ENCODE measurements at places on chromosomes 7 and 10.

GRCh38 chr7:67391168-67391567 is 394.5 kb downstream of the TYW1 start:
- no peak for DNase-seq

- no peak for DNase-seq
Measured at GRCh38 chr10:127135844-127136577, 60.4 kb downstream of the INSYN2A start.

- peak; percentile 28 for DNase-seq
Measured at GRCh38 chr7:129824291-129825208, 128.2 kb downstream of the UBE2H start.

DNA sequence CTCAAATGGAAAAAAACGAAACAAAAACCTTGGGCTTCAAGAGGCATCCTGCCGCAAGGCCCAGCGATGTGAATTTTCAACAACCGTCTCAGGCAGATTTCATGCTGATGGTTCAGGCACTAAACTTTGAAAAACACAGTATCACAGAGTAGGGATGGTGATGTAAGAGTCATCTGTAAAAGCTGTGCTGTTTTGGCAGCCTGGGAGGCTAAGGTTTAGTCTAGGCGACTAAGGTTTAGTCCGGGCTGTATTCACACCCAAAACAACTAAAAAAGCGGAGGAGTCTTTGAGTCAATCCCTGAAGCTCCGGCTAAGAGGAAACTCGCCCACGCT is 420 bp upstream of the MINPP1 start:
- DNase-seq: no peak

GRCh38 chr10:79400146-79401004 is 45.0 kb downstream of the ZCCHC24 start:
- peak; percentile 52 for DNase-seq

DNA sequence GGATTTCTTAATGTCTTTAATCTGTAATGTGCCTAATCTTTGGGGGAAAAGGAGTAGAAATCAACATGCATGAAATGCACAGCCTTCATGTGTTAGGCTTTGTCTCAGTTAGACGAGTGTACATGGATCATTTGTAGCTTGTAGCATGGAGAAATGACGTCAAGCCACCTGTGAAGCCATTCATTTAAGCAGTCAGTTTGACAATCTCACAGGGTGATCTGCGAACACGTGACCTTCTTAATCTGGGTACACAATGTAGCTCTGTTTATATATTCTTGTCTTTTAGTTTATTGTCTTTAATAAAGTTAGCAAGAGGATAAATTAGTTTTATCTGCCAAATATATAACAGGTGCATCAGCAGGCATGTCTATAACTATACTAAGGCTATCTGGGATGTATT is 351.9 kb upstream of the LRGUK start:
- DNase-seq: no peak

DNA sequence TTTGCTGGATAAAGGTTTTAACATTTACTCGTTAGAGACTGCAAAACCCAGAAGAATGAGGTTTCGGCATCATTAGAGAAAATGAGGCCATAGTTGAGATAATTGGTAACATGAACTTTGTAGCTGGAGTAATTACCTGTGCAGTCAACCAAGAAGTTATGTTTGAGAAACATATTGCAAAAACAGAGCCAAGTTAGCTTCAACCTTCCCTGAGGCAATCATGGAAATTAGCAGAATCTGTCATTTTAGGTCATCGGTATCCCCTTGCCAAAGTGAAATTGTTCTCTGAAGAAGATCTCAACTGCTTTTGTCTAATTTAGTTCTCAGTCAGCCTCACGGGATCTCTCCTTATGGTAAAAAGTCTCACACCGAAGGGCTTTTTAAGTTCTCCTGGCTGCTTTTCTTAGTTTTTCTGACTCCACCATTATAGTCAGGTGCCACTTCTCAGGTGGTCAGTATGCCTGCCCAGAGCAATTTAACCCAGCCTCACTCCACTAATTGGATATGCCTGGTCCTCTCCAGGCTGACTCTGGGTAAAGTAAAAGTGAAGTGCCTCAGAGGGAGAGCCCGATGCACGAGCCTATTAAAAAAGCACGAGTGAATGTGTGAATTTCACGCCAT is 52.5 kb downstream of the NRCAM start:
- no peak for DNase-seq

DNA sequence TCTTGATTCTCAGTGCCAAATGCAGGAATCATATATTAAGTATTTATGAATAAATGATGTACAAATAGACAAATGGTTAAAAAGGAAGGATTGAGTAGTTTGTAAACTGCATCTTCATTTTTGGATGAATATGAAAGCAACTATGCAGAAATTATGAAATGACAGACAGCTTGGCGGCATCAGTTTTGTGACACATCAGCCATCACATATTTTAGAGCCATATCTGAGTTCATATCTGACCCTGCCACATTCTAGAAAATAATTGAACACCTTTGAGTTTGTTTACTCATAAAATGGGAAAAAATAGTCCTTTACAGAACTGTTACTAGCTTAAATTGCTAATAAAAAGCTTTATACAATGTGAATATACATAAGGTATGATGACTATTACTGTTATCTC is 448.2 kb downstream of the KIF20B start:
- no peak for DNase-seq

DNA sequence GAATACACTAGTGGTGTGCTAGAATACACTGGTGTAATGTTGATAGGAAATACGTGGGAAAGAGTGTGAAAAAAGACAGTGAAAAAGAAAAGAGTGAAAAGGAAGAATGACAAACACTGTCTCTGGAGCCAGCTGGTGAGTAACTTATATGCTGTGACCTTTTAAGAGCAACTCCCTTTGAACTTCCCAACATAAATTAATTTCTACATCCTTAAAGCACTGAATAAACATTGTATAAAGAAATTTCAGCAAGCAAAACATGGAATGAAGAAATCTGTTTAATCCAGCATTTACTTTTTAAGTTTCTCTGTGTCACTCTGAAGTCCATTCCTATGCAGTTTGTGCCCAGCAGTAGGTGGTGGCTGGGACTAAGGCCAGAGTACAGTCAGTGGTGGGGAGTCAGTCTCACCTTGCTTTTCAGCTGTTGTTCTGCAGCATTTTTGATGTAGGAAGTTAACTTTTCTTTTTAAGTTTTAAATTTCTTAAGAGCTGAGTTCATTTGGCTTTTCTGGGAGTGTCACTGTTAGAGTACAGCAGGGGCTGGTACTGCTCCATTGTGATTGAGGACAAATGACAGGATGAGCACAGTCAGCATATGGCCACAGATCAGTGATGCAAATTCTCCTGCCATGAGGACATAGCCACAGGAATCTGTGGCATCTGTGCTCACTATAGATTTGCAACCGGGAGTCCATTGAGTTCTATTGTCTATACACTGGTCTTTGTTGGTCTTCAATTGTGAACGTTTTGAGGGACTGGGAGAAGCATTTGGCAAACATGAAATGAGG is 321.8 kb downstream of the ZNF248 start:
- DNase-seq: no peak

GRCh38 chr7:100093498-100093897 is 4.7 kb downstream of the COPS6 start:
- DNase-seq: no peak

GRCh38 chr10:133264461-133264860 is 12.2 kb downstream of the ADAM8 start:
- DNase-seq: no peak

GRCh38 chr7:22001345-22002004 is 55.8 kb upstream of the CDCA7L start:
- DNase-seq: peak; percentile 39

DNA sequence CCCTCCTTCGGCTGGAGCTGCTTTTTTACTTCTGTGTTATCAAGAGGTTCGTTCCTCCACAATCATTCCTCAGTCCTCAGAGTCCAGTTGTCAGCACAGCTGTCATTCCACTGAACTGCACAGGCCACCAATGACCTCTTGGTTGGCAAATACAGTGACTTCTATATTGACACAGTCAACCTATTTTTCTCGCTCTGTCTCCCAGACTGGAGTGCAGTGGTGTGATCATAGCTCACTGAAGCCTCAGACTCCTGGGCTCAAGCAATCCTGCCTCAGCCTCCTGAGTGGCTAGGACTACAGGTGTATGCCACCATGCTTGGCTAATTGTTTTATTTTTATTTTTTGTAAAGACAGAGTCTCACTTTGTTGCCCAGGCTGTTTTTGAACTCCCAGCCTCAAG is 27.7 kb downstream of the CRCP start:
- no peak for DNase-seq

- DNase-seq: no peak
Measured at GRCh38 chr10:12839941-12840611, 161.4 kb downstream of the CCDC3 start.

DNA sequence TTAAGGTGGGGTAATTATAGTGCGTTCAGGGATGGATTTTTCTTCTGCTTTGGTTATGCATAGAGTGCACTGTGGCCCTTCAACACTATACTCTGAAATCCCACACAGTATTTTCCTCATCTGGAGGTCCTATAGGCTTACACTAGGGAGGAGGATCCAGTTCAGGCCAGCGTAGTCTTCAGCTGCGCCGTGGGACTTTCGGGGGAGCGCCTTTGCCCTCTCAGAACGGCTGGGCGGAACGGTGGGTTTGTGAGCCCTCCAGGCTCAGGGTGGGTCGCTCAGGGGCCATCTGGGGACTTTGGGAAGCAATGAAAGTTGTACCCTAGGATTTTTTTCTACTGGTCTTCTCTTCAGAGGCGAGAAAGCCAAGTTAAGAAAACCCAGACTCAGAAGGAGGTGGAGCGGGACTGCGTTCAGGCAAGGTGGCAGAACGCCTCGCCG is 652 bp upstream of the VPS26A start:
- peak; percentile 5 for DNase-seq

- DNase-seq: no peak
Measured at GRCh38 chr7:1383398-1384112, 75.7 kb downstream of the MICALL2 start.

GRCh38 chr7:106068538-106068961 is 43.6 kb downstream of the SYPL1 start:
- DNase-seq: no peak

DNA sequence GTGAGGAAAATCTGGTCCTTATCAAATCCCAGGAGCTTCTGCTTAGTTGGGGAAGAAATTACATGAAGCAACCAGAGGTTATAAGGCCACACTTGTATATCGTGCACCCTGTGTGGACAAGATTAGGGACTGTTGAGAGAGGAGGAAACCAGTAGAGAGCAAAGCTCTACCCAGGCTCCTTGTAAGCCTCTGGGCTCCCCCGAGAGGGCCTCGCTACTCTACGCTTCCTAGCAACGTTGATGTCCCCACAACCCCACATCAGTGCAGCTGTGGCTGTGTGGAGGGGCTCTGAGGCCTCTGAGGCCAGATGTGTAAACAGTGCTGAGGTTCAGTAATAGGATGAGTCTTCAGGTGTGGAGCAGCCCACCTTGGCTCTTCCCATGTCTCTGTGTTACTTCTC is 16.0 kb downstream of the HIF1AN start:
- DNase-seq: no peak

DNA sequence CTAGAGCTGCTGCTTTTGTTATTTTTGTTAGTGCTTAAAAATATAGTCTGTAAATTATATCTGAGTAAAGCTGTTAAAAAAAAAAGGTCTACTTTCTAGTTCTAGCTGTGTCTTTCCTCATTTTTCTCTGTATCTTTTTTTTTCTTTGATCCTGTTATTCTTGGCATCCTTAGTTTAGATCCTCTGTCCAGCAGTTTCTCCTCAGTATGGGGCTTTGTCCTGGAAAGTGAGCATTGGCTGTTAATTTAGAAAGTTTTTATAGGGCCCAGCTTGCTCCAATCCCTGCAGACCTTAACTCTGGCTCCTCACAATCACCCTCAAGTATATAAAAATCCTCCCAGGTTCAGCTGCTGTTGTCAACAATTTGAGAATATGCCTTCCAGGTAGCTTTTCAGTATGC is 23.5 kb downstream of the DDX50 start:
- DNase-seq: no peak

DNA sequence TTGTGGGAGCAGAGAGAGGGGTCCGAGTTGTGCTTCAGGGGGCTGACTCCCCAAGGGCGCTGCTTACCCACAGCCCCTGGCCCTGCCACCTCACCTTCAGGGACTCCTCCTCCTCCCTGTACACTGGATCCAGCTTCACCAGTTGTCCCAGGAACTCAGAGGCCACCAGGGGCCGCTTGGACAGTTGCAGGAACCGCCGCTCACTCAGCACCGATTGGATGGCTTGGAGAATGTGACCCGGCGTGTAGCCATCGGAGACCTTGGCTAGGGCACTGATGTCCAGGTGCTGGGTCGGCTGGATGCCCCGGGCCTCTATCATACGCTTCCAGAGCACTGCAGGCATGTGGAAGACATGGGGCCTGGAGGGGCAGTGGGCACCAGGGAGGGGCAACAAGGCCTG is 4.5 kb upstream of the ASB10 start:
- DNase-seq: no peak

- DNase-seq: no peak
Measured at GRCh38 chr10:81270051-81270450, 604.9 kb upstream of the NRG3 start.

GRCh38 chr10:32338262-32338661 is 8.7 kb downstream of the EPC1 start:
- no peak for DNase-seq

DNA sequence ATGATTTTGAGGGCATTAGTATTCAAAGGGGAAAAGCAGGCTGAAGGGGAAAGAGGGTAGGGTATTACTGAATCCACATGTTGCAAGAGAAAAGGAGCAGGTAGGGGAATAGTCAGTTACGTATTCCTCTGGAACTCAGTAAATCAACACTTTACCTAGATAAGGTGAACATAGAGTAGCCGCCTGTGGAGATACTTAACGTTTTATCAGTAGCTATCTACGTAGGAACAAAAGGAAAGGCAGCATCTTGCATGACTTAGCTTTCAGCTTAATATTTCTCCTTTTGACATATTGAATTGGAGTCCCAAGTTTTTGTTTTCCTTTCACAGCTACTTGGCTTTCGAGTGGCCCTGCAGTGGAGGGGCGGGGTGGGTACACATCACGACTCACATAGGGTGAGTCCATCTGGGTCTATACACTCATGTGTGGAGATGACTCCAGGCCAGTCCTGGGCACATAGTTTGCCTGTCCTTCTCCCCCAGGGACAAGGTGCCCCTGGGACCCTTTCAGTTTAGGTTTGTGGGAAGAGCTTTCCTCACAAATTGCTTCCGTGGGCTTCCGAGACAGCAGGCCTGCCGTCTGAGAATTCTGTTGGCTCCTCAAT is 48.1 kb downstream of the CCNY start:
- DNase-seq: no peak

DNA sequence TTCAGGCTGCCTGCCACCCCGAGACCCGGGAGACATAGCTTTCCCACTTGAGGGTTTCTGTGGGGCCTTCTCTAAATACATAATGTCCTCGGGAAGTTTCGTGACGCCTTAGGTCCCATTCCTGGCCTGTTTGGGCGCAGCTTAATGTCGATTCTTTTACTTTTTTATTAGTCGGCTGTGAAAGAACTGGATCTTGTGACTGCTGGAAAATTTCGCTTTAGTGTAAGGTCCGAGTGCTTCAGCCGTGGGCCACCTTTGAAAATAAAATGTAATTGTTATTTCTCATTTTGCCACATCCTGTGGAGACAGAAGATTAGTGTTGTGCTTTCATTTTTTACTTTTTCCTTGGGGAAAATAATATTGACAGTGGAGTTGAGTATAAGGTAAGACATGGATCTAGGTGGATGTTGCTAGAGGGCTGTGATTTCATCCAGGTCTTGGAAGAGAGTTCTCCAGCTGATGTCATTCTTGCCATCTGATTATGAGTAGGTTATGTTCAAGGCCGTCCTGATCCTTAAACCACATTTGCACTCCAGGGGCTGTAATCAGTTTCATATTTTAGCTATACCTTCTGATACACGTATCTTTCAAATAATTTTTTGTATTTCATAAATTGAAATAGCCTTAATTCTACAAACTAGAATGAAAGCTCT is 830 bp downstream of the RAB18 start:
- DNase-seq: no peak
